ENCODE measurements at places on chromosomes 3 and 15.
A peak's percentile ranks its signal among the peaks of the same experiment; 100 is the strongest.

DNA sequence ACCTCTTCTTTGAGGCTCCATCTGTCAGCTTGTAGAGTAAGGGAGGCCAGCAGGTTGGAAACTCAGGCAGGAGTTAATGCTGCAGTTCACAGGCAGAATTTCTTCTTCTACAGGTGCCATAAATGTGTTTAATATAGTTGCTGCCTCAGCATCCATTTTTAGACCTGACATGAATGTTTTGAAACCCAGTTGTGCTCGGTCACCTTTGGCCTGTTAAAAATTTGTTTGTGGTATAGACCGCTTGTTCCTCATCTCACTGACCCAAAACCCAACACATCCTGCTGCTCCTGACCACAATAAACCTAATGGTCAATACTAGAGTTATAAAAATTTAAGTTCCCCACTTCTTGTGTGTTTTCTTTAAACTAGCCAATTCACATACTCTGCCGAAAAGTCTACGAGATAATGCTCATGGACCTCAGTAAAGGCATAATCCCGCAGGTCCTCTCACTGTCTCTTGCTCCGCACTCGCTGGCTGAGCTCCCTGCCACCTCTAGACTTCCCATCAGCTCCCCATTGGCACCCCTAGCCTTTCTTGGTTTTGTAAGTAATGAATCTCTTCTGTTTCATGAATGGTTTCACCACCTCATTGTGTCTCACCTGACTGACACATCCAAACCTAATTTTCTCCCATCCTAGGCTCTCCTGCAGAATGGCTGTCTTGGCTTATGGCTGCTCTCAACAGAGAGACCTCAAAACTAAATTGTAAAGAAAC is 138.5 kb upstream of the STRIT1 start:
- no peak for DNase-seq

GRCh38 chr15:25208735-25209134 is 230.1 kb downstream of the UBE3A start:
- DNase-seq, result no peak

GRCh38 chr3:40299721-40300335 is 9.7 kb upstream of the EIF1B start:
- DNase-seq, result peak; percentile 9

DNA sequence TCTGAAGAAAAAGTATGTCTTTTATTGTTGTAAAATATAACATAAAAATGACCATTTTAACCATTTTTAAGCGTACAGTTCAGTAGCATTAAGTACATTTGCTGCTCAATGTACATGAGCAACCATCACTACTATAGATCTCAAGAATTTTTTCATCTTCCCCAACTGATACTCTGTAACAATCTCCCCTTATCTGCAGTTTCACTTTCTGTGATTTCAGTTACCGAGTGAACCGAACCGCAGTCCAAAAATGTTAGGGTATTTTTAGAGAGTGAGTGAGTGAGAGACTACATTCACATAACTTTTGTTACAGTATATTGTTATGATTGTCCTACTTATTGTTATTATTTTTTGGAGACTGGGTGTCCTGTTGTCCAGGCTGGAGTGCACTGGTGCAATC is 9.0 kb upstream of the SLC25A26 start:
- DNase-seq, result no peak

DNA sequence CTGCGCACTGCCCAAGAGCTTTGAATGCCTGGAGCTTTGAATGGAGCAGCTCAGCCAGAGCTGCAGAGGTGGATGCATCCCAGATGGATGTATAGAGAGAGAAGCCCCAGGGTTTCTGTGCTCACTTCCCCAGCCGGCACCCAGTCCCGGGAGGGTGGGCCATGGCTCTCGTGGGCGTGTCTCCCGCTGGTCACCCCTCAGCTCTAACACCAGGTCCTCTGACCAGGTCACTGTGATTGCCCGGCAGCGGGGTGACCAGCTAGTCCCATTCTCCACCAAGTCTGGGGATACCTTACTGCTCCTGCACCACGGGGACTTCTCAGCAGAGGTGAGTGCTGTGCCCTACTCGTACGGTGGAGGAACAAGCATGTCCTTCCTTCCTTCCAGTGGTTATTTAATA is 10.7 kb downstream of the TMEM43 start:
- DNase-seq, result no peak

- no peak for DNase-seq
Measured at GRCh38 chr15:82919231-82919886, 33.2 kb downstream of the HOMER2 start.

- no peak for DNase-seq
Measured at GRCh38 chr3:185549651-185550111, 2.7 kb downstream of the LIPH start.

DNA sequence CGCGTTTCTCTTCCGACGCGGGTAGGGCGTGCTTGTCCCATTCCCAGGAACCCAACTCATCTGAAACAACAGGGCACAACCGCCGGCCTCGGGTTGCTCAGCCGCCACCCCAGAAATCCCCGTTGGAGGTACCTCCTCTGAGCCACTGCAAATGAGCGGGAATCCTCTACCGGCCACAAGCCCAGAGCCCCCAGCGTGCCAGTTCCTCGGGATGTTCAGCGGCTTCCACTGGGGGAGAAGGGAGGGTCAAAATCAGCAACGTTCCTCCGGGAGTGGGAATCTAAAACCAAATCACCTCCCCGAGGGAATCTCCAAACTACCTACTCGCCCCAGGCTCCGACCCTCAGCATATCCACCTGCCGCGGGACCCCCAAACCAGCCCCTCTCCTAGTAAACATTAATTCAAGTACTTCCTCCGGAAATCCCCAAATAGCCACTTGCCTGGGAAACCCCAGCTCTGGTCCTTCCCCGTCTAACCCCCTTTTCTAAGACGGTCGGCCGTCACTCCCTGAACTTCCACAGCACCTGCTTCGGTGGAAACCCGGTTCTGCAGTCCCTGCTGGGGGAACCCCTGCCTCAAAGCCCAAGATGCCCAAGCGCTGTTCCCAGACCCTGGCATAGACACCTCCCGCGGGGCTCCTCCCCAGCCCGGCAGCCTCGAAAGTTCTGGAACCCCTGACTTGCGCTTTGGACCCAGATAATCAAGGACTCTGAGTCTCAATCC is 887 bp downstream of the OXTR start:
- no peak for DNase-seq

- DNase-seq, result no peak
Measured at GRCh38 chr3:56940321-56940720, 120.1 kb upstream of the SPATA12 start.

DNA sequence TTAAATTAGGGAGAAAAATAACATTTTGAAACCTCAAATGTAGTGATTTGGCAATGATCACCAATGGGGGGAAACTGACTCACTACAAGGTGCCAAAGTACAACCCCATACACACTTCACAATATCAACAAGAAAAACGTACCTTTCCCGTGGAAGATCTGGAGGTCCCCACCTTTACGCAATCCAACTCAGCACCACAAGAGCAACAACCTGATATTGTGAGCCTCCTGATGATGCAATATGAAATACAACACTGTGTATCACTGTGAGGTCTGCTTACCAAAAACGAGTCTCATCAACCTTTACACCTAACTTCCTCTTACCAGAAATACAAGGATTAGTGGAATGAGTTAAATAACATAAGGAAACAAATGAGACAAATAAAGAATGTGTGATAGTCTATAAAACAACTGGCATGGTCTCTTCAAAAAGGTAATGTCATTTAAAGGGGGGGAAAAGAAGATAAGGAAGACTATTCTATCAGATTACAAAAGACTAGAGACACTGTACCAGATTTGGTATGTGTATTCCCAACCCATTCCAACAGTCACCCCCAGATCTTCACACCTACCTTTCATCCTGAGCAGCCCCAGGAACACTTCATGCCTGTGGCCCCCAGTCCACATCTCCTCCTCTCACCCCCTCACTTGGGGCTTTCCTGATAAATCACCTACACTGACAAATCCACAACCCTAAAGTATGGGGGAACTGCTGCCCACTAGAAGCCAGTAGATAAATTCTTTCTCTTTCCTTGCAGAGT is 27.7 kb downstream of the DLG1 start:
- no peak for DNase-seq

- no peak for DNase-seq
Measured at GRCh38 chr3:53073553-53074365, 27.9 kb upstream of the SFMBT1 start.

DNA sequence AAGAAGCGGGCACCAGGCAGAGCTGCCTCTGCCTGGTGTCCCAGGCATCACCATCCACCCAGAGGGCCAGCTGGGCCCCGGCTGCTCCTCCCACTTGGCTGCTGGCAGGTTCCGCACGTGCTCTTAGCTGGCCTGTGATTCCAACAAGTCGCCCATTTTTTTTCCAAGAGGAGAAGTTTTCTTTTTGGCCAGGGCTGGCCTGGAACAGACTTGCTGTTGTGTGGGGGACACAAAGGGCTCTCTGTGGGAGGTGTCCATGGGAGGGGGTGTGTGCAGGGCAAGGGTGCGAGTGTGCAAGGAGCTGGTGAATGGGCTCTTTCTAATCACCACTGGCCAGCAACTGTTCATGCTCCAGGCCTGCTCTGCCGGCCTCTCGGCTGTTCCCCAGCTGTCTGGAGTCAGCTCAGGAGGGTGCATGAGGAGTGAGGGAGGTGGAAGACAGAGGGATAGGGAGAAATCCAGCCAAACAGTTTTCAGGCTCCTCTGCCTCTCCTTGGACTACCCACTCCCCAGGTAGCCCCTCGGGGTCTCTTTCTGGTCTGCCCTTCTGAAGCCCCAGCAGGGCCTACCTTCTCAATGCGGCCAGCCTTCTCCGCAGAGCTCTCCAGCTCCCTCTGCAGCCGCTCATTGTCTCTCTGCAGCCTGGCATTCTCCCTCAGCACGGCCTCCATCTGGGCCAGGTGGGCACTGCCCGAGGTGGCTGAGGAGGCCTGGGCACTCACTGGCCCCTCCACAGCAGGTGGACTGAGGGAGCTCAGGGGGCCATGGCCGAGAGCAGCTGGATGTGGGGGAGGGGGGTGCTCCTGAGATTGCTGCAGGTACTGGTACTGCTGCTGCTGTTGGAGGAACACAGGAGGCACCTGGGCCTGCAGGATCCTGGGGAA is 7.1 kb downstream of the AMOTL2 start:
- no peak for DNase-seq

DNA sequence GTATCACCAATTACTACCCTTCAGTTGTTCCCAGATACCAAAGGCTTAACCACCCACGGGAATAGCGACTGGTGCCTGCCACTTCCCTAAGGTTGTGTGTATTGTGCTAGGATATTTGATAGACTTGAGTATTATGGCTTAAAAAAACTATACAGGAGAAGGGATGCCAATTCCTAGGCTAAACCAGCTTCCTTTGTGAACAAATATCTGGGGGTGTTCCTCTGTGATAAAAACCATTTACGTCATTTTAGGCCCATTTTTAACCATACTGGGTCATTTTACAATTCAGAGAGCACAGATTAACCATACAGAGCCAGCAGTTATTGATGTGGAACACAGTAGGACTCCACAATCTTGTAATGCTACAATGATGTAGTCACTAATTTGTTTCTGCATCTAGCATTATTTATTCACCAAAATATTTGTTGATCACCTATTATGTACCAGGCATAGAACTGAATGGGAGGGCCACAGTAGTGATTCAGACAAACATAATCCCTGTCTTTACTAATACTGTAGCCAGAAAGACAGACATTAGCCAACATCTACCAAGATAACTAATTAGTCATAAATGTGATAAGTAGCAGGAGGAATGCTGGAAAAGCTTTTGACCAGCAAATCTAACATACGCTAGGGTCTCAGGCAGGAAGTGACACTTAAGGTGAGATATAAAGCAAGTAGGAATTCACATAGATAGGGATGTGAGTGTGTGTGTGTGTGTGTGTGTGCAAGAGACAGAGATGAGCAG is 184.8 kb downstream of the MECOM start:
- no peak for DNase-seq

DNA sequence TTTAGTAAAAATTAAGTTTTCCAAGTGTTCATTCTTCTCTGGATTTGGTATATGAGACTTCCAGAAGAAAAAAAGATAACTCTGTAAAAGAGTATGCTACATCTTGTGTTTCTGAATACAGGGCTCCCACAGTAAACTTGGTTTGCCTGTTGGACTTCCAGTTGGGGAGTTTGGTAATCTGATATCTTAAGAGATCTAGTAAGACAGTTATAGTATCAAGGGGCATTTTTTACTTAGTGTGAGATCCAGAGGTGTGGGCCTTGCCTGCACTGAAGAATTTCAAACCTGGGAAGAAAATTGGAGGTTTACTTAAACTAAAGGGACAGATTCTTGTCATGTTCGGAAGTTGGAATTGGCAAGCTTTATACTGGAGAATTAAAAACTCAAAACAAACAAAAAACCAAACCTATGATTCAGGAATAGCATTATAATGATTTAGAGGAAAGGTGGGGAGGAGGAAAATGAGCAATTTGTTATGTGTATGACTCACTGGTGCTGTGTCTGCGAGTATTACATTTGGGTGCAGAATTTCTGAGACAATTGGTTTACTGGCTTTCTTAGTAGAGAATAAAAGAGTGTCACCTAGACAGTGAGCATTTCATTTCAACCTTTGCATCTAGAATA is 58.9 kb upstream of the ULK4 start:
- no peak for DNase-seq

- no peak for DNase-seq
Measured at GRCh38 chr3:145704020-145704419, 457.0 kb downstream of the PLOD2 start.

- DNase-seq, result no peak
Measured at GRCh38 chr3:32181365-32181764, 57.1 kb upstream of the CMTM8 start.

GRCh38 chr3:71978150-71978721 is 193.3 kb upstream of the PROK2 start:
- no peak for DNase-seq

DNA sequence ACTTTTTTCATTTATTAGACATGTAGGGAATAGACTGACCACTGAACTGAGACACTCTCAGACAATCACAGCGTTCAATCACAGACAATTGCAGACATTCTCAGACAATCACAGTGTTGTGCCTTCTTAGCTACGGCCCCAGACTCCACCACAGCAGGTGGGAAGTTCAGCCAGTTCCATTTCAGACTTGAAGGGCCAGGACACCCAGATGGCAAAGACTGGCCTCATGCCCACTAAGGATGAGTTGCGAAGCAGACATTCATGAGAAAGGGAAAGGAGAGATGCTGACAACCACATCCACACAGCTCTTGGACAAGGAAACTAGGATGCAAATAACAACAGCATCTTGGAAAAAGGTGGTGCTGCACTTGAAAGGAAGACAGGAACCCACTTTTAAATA is 21.9 kb upstream of the ALDH1L1 start:
- no peak for DNase-seq

DNA sequence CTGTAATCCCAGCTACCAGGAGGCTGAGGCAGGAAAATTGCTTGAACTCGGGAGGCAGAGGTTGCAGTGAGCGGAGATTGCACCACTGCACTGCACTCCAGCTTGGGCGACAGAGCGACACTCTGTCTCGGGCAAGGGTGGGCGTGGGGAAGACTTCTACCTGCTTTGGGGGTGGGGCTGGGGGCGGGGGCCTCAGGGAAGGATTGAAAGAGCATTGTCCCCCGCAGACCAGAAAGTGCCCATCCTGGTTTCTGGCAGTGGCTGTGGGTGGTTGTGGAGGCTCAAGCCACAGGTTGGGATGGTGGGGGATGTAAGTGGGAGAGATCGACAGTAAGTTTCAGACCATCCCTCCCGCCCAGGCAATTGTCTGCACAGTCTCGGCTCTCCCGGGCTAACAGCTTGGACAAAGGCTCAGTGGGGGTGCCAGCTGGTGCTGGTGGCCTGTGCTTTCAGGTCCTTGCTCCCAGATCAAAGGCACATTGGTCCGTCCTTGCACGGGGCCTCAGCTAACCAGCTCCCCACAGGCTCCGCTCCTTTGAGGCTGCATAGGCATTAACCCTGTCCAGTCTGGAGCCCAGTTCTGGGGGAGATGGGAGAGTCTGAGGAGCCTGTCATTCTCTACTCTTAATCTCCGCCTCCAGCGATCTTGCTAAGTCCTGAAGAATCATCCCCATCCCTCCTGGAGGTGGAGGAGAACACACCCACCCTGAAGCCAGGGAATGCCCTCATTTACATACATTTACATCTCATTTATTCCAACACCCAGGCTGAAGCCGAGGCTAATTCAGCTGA is 8.6 kb downstream of the SCN5A start:
- no peak for DNase-seq
